ENCODE measurements at places on chromosomes 2 and 18. TPM values are rescaled to one million over a fixed set of nuclear protein-coding genes. Genes with fewer than 3 reads are reported as not detected.

DNA sequence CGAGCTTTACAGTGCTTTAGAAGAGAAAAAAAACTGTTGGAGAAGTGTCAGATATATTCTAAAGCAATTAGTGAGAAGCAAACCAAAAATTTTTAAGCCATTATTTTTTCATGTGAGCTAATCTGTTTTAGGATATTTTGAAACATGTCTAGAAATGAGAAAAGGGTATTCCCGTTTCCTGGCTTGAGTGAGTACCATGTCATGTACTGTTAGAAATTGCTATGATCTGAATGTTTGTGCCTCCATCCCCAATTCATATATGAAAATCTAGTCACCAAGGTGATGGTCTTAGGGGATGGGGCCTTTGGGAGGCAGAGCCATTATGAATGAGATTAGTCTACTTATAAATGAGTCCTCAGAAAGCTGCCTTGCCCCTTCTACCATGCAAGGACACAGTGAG lies 493.3 kb upstream of the GCFC2 start:
- DNase-seq, result no peak

DNA sequence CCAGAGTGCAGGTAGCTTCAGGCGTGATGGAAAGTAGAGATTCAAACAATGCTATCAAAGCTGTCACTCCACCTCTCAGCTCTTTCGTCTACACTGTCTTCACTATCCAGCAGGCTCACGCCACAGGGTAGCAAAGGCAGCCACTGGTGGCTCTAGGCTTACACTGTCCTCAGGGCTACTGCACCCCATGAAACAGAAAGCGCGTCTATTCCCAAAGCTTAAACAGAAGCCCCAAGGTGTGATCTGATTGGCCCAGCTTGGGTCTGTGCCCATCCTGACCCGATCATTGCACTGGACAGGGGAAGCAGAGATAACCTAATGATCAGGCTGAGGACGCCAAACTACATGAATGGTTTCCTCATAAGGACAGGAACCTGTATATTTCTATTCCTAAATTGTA lies 100.1 kb downstream of the PDCL3 start:
- no peak for DNase-seq

GRCh38 chr2:124774781-124775180 lies 749.7 kb downstream of the CNTNAP5 start:
- DNase-seq, result no peak

GRCh38 chr2:100645695-100646429 lies 83.1 kb downstream of the PDCL3 start:
- DNase-seq, result no peak

DNA sequence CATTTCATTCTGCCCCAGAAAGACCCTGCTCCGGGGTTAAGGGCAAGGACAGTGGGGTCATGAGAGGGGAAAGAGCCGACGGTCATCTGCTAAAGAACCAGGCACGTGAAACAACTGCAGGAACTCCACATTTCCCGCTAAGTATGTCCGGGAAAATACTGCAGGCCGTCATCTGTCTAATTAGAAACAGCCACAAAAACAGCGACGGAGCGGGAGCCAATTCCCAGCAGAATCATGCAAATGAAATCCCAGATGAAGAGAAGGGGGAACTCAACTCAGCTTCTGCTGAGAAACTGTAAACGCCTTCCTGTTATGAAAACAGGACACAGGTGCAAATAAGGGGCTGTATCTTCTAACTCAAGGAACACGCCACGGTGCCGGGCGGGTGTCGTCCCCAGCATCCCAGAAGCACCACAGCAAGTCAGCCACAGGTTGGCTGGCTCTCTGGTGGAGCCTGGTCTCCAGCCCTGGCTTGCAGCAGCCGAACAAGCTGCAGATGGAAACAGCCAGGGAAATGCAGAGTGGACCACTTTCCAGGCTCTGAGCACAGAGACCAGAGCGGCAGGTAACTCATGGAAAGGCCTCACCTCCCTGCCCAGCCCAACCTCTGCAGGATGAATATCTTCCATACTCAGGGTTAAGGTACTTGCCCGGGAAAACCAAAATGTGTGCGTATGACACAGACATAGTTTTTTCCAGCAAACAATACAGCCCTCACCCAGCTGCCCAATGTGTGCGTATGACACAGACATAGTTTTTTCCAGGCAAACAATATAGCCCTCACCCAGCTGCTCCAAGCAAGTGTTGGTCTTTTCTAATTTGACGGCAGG lies 28.9 kb downstream of the PXDN start:
- no peak for DNase-seq

Gene EVX2
- not detected for total RNA-seq

Gene DYNAP
- not detected for total RNA-seq

Gene CCDC68
- 0.30 TPM for total RNA-seq

DNA sequence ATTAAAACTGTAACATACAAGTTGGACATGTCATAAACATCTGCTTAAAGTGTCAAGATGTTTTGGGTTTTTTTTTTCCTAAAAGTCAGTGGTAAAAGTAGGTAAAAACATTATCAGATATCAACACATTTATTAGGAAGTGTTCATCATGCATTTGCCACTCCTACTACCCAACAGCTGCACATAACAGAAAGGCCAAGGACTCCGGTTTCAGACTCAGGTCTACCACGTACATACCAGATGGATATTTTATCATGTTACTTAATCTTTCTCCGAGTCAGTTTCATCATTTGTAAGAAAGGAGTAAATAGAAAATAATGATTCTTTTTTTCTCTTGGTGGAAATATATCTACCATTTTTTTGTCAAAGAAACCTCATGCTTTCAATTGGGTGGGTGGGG lies 192.3 kb downstream of the UBE2E3 start:
- no peak for DNase-seq

DNA sequence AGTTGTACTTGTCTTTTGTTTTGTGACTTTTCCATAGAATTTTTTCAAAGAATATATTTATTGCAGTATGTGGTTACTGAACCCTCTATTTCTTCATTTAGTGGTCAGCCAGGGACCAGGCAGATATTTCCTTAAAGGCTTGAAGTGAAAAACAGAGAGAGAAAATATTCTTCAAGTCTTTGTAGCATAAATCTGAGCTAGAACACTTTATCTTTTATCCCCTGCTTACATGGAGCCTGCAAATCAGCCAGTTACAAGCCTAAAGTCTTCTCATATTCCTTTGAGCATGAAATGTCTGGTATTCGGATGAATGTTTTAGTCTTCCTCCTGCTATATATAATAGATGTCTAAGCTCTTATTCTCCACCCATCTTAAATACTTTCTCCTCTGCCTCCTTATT lies 1557.5 kb upstream of the ACVR2A start:
- DNase-seq, result no peak

- DNase-seq, result no peak
Observed at GRCh38 chr2:42296226-42296625, 64.8 kb downstream of the COX7A2L start.

GRCh38 chr18:60100778-60101177 lies 201.0 kb downstream of the PMAIP1 start:
- no peak for DNase-seq

- peak; percentile 26 for DNase-seq
Observed at GRCh38 chr2:96527286-96528005, 9.1 kb upstream of the ARID5A start.

Gene ALK
- total RNA-seq, result 0.37 TPM

Gene SLC66A3
- total RNA-seq, result 24.1 TPM

DNA sequence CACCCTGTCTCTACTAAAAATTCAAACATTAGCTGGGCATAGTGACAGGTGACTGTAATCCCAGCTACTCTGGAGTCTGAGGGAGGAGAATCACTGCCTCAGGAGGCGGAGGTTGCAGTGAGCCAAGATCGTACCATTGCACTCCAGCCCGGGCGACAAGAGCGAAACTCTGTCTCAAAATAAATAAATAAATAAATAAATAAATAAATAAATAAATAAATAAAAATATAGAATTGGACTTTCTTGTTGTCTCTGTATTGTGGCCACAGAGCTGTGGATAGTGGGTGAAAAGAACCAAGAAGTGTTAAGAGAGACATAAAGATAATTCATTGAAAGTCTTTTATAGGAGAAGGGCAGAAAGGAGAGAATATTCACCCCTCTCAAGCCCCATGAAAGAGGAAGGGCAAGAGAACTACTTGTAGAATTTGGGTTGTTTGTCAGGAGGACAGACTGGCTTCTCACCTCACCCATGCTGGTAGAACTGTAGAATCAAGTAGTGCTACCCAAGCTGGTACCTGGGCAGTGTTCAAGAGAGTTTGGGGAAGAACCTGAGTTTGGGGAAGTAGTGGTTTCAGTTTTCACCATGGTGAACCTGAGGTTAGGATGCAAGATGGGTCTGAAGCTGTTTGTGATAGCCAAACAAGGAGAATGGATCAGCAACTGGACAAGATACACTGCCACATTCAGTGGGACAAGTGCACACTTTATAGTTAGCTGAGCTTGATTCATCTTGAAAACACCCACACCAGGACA lies 256.5 kb downstream of the CD226 start:
- DNase-seq, result no peak

Gene ALPI
- total RNA-seq, result not detected

Gene COL4A3
- 0.47 TPM for total RNA-seq

- no peak for DNase-seq
Observed at GRCh38 chr2:119317554-119317953, 49.1 kb downstream of the C2orf76 start.

DNA sequence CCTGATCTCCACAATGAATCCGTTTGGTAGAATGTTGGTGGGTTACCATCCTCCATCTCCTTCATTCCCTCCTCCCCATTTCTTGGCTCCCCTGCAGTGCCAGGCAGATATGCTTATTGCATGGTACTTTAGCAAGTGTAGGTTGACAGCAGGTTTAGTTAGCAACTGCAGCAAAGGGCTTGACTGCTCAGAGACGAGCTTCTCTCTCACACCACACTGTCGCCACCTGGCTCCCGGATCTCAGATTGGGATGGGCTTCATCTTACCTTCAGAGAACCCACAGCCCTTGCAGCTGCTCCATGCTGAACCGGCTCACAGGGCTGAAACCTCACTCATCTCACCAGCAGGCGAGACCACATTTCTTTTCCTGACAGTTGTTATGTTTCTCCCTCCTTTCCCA lies 88.8 kb downstream of the VWA3B start:
- DNase-seq, result no peak

DNA sequence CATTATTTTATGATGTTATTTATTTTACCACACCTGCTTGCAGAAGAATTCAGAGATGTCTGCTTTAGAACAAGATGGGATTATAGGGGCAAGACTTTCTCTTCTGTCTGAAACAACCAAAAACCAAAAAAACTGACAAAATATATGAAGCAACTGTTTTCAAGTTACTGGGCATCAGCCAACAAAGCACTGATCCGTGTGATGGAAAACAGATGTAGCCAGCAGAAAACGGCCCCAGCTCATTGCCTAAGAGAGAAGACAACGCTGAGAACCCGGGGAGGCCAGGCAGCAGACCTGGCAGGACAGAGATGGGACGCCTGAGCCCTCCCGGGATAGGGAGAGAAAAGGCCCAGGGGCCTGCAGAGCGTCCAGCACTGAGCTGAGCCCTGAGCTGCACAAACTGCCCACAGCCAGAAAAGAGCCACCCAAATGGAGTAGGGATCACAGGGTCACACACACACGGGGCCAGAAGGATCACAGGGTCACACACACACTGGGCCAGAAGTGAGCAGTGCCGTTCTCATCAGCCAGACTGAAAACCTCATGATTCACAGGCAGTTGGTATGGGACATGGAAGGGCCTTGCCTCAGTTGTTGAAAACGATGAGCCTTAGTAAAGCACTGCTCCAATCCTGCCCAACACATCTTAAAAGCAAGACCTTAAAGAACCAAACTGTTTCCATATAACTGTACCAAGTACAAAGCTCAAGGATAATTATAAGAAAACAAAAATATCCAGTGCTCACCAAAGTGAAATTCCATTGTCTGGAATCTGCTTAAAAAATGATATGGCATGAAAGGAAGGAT lies 12.1 kb downstream of the PXDN start:
- DNase-seq, result peak; percentile 83

DNA sequence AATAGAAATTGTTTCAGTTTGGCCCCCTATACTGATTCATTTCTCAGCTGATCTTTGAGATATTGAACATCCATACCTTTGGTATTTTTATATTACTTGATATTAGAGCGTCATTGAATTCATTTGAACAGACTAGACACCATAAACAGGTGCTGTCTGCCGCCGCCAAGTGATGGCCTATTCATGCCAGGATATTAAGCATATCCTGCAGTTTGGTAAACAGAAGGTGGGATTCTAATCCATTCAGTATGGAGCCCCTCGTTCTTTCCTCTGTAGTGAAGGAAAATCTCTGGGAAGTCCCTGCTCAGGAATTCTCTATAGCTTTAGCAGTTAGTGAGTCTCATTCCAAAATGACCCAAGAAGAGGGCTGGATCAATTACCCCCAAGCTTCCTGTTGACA lies 23.0 kb upstream of the CD28 start:
- DNase-seq, result no peak

GRCh38 chr18:52222211-52222610 lies 117.8 kb upstream of the DCC start:
- no peak for DNase-seq

Gene REG1B
- total RNA-seq, result not detected

- peak; percentile 43 for DNase-seq
Observed at GRCh38 chr2:234047361-234047760, 3.1 kb upstream of the SPP2 start.

Gene RNF149
- 4.6 TPM for total RNA-seq

Data from M059J (cell line).